EL (cell line): ENCODE measurements at places on chromosomes 7 and 10.

GRCh38 chr7:38950309-38950708 is 27.4 kb upstream of the POU6F2 start:
- no peak for DNase-seq

GRCh38 chr10:44309939-44310761 is 74.7 kb downstream of the CXCL12 start:
- no peak for DNase-seq

DNA sequence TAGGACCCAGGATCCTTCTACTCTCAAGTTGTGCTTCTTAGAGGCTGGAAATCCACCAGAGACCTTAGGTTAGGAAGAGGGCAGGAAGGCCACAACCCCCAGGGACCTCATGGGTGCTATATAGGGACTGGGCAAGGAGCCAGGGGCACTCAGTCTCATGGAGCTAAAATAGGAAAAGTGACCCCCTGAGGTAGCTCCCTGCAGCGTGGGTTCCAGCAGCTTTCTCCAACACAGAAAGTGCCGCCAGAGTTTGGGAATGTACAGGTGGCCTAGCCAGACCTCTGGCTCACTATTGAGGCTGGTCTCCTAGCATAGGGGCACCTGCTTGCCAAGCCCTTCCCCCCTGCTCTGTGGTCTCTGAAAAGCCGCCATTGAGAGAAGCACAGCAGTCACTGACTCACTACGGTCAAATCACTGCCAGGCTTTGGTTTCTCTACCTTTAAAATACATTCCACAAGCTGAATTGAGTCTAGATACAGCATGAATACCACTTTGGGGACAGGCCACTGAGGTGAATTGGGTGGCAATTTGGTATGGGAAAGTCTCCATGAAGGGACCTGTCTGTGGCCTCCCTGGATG is 333.2 kb upstream of the PODXL start:
- DNase-seq, result no peak

GRCh38 chr10:132674311-132674710 is 111.6 kb downstream of the NKX6-2 start:
- DNase-seq, result no peak

DNA sequence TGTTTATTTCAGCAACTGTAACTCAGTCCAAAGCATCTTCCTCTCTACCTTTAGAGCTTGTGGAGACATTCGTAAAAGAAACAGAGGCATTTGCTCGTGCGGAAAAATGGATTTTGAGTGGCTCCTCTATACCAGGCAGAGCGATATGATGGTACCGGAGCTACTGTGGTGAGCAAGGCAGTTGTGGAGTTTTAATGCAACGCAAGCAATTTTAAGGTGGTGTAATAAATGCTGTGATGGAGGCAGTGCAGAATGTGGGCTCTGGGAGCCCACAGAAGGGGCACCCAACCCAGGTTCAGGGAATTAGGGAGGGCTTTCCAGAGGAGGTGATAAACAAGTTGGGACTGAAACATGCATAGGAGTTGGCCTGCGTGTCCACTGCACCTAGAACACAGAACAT is 149.5 kb downstream of the CDH23 start:
- DNase-seq, result no peak

DNA sequence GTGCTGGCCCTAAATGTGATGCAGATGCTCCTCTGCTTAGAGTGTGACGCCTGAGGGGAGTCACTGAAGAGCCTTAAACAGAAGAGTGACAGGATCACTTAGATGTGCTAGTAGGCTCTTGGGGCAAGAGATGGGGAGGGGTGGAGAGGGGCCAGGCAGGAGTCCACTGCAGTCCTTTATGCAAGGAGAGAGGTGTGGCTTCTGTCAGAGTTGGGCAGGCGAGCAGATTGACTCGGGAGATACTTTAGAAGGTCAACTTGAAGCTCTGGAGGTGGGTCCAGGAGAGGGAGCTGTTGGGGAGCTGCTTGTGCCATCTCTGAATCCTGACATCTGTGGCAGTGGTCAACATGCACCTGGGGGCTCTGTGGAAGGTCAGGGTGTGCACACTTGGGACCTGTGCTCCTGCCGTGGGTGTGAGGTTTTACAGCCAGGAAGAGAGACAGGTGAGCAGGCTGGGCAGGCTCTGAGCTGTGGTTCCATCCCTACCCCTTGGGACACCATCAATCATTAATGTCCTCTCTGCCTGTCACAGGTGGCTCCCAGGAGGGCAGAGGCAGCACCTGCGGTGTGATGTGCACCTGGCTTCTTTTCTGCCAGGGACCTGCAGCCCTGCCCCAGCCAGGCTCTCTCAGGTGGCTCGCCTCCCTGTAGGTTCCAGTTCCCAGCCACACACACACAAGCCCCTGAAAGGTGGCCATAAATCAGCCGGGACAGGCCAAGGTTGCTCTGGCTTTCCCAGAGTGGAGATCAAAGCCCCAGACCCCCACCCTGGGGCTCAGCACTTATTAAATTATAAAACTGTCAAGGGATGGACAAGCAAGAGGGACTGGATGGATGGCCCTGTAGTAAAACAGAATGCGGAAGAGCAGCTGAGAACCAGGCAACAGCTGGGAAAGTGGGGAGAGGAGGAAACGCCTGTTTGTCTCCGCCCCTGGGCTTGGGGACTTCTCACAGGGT is 14.0 kb downstream of the NEURL1 start:
- no peak for DNase-seq

DNA sequence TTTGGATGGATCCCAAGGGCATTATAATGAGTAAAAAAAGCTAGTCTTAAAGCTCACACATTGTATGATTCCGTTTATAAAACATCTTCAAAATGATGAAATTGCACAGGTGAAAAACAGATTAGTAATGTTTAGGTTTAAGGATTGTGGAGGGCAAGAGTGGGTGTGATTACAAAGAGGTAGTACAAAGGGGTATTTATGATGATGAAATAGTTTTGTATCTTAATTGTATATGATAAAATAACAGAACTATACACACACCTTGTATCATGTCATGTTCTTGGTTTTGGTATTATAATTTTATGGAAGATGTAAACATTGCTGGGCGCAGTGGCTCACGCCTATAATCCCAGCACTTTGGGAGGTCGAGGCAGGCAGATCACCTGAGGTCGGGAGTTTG is 2.8 kb upstream of the SSC4D start:
- DNase-seq, result no peak

- DNase-seq, result no peak
These were observed 38.0 kb upstream of the RTKN2 start for GRCh38 chr10:62306663-62307062.
